ENCODE measurements at places on chromosomes 4 and X. TPM values are rescaled to one million over a fixed set of nuclear protein-coding genes. Genes with fewer than 3 reads are reported as not detected.

Gene TRPC5OS
- not detected for total RNA-seq

Gene FGF5
- 0.05 TPM for total RNA-seq

Gene FRYL
- total RNA-seq, result 120 TPM

Gene DYNLT3
- 40.3 TPM for total RNA-seq

Gene UGDH
- 11.3 TPM for total RNA-seq

Gene FHL1
- 61.3 TPM for total RNA-seq

Gene OTC
- total RNA-seq, result not detected

Gene SLC26A1
- 0.21 TPM for total RNA-seq

Gene CAPN6
- not detected for total RNA-seq

Gene TEC
- 2.3 TPM for total RNA-seq

Gene ITGB1BP2
- 1.6 TPM for total RNA-seq

Gene STPG2
- total RNA-seq, result 0.21 TPM

DNA sequence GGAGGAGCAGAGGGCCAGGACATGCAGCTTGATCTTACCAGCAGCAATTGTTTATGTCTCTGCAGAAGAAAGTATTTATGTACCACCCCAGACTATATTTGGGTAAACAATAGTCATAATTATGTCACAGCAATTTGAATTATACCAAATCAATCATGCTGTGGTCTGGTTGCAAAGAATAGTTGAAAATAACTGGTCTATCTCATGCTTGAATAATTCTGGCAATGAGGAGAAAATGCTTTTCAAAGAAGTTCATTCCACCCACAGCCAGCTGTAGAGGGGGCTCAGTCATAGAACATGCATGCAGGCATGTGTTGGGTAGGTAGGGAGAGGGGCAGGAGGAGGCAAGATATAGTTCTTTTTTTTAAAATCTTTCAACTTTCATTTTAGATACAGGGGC lies 399.2 kb downstream of the IL15 start:
- no peaks in the 10 kb centered on the region for H3K27me3 ChIP-seq
- peaks cover 35% of the 10 kb centered on the region for H3K4me1 ChIP-seq
- H3K27ac ChIP-seq, result no peak overlapping the region
- peak overlapping the region; percentile 9 for H3K4me3 ChIP-seq
- peaks cover 7% of the 10 kb centered on the region for H3K36me3 ChIP-seq

GRCh38 chr4:145938618-145939440 lies at the start of gene ZNF827:
ZNF827 (minus strand) TSS chr4:145938823; CDS start chr4:145938407, 416 bp downstream.
- peak; percentile 42 for DNase-seq
- no peaks in the 10 kb centered on the region for H3K27me3 ChIP-seq
- H3K36me3 ChIP-seq, result peaks cover 7% of the 10 kb centered on the region

DNA sequence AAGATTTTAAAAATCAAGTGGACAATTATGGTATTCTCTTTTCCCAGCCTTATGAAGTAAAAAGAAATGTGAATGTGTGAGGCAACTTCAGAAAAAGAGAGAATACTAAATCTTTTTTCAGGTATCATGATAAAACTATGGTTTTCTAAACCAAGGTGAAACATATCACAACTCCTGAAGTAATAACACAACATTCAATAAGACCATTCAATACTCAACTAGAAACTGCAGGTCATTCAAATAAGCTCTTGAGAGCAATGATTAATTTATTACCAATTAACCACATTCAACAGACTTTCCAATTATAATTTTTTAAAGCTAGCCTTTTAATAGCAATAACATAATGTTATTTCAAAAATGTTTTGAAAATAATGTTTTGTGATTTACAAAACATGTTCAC lies 35.8 kb downstream of the SLC10A7 start:
- H3K27ac ChIP-seq, result no peak overlapping the region
- H3K36me3 ChIP-seq, result peaks cover 4% of the 10 kb centered on the region
- H3K4me1 ChIP-seq, result peaks cover 11% of the 10 kb centered on the region
- no peak overlapping the region for H3K4me3 ChIP-seq

GRCh38 chr4:178344096-178344495 lies 901.9 kb upstream of the AGA start:
- no peaks in the 10 kb centered on the region for H3K27me3 ChIP-seq
- no peaks in the 10 kb centered on the region for H3K4me1 ChIP-seq
- no peaks in the 10 kb centered on the region for H3K36me3 ChIP-seq

DNA sequence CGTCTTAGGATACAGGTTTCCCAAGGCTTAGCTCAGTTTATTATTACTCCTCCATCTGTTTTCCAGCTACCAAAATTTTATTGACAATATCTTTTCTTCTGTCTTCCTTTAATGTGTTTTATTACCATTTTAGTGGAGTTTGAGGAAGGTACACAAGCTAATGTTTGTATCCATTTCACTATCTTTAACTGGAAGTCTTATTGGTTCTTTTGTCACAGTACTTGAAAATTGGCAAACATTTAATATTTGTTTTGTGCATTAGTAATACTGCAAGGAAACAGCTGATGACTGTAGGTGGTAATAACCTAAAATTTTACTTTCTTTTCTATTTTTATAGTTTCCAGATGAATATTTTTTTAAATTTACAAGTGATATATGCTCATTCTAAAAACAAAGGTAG lies 9.3 kb upstream of the ARL9 start:
- H3K4me3 ChIP-seq, result no peak overlapping the region
- H3K36me3 ChIP-seq, result peaks cover 5% of the 10 kb centered on the region
- H3K4me1 ChIP-seq, result peaks cover 4% of the 10 kb centered on the region
- H3K27me3 ChIP-seq, result no peaks in the 10 kb centered on the region
- no peak overlapping the region for H3K27ac ChIP-seq
- DNase-seq, result no peak

DNA sequence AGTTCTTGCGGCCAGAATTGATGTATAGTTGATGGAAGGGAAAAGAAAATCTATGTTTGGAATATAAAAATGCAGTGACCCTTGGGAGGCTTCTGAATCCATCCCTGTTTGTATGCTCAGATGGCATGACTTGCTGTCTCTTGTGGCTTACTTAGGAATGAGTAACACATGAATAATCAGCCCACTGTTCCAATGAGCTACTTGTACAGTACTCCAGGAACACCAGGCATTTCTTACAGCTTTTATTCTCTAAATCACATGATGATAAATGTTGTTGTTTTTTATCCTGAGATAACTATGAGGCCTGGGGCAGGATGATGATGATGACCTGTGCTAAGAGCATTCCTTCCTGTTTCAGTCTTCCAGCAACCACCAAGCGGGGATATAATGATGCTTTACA lies 18.9 kb downstream of the TMPRSS11E start:
- H3K36me3 ChIP-seq, result no peaks in the 10 kb centered on the region
- H3K4me3 ChIP-seq, result no peak overlapping the region
- H3K27ac ChIP-seq, result no peak overlapping the region
- H3K4me1 ChIP-seq, result no peaks in the 10 kb centered on the region
- no peak for DNase-seq

GRCh38 chr4:56535915-56536314 lies 30.3 kb downstream of the ARL9 start:
- peaks cover 27% of the 10 kb centered on the region for H3K27me3 ChIP-seq
- H3K4me3 ChIP-seq, result no peak overlapping the region

- DNase-seq, result no peak
- H3K4me1 ChIP-seq, result peaks cover 24% of the 10 kb centered on the region
- peak overlapping the region; percentile 14 for H3K27ac ChIP-seq
- H3K27me3 ChIP-seq, result no peaks in the 10 kb centered on the region
- H3K36me3 ChIP-seq, result no peaks in the 10 kb centered on the region
Measured at GRCh38 chrX:136196691-136197155, 49.4 kb downstream of the FHL1 start.

GRCh38 chr4:52028970-52029369 lies 8.8 kb upstream of the LRRC66 start:
- no peaks in the 10 kb centered on the region for H3K27me3 ChIP-seq
- no peak overlapping the region for H3K4me3 ChIP-seq
- H3K36me3 ChIP-seq, result peaks cover 4% of the 10 kb centered on the region
- H3K27ac ChIP-seq, result no peak overlapping the region

DNA sequence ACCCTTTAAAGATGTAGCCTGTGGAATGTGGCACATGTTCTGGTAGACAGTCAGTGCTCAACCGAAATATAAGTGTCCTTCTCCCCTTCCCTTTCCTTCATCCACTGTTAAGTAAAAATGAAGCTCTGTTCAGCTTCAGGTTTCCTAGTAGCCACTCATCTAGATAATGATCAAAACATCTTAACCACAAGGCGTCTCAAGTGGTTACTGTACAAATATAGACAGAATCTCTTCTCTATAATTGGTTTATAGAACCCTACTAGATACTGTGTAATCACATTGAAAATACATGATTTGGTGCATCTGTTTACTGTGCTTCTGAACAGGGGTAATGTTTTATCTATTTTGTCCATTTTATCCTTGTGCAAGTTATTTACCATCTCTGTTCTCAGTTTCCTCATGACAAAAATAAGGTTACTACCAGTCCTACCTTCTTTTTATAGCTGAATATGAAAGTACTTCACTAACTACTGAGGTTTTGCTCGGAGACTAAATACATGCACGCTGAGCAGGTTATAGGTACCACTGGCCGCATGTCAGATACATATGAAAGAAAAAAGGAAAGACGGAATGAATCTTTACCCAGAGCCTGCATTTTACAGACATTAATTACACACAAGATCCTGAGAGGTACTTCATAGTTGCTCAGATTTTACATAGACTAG lies 20.3 kb upstream of the SLC25A4 start:
- peaks cover 12% of the 10 kb centered on the region for H3K4me1 ChIP-seq
- H3K27me3 ChIP-seq, result peaks cover 55% of the 10 kb centered on the region
- H3K36me3 ChIP-seq, result no peaks in the 10 kb centered on the region
- DNase-seq, result no peak
- no peak overlapping the region for H3K4me3 ChIP-seq

DNA sequence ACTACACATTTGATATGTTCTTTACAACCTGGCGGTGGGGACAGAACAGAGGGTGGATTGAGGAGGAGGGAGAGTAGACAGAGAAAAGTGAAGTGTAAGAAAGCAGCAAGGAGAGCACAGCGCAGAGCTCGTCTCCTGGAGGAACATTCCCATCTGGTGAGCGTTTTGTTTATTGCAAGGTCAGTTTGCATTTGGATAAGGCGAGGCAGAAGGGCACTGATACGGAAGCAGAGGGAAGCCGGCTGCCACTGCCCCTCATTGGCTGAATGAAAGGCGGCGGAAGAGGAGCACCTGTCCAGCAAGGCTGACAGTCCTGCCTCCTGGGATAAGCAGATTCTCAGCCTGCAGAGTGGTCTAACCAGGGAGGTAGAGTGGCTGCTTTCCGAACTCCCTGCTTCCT lies 83.2 kb downstream of the GPR143 start:
- peaks cover 2% of the 10 kb centered on the region for H3K36me3 ChIP-seq
- H3K27ac ChIP-seq, result no peak overlapping the region

GRCh38 chrX:1659664-1660461 lies 45.0 kb downstream of the ASMT start:
- DNase-seq, result no peak
- H3K27me3 ChIP-seq, result no peaks in the 10 kb centered on the region
- H3K4me1 ChIP-seq, result peaks cover 36% of the 10 kb centered on the region
- no peaks in the 10 kb centered on the region for H3K36me3 ChIP-seq
- peak overlapping the region; percentile 97 for H3K4me3 ChIP-seq

- H3K4me1 ChIP-seq, result peaks cover 9% of the 10 kb centered on the region
- DNase-seq, result no peak
- H3K4me3 ChIP-seq, result no peak overlapping the region
- H3K36me3 ChIP-seq, result peaks cover 3% of the 10 kb centered on the region
- peaks cover 15% of the 10 kb centered on the region for H3K27me3 ChIP-seq
Measured at GRCh38 chr4:36280555-36280954, 861 bp upstream of the DTHD1 start.

GRCh38 chr4:168451331-168451730 lies 29.0 kb downstream of the DDX60L start:
- DNase-seq, result no peak
- H3K27ac ChIP-seq, result no peak overlapping the region
- H3K27me3 ChIP-seq, result no peaks in the 10 kb centered on the region
- no peak overlapping the region for H3K4me3 ChIP-seq
- peaks cover 17% of the 10 kb centered on the region for H3K36me3 ChIP-seq

- H3K4me1 ChIP-seq, result no peaks in the 10 kb centered on the region
- no peak overlapping the region for H3K27ac ChIP-seq
- no peaks in the 10 kb centered on the region for H3K36me3 ChIP-seq
- H3K27me3 ChIP-seq, result no peaks in the 10 kb centered on the region
Measured at GRCh38 chr4:71411981-71412380, 73.2 kb downstream of the SLC4A4 start.

DNA sequence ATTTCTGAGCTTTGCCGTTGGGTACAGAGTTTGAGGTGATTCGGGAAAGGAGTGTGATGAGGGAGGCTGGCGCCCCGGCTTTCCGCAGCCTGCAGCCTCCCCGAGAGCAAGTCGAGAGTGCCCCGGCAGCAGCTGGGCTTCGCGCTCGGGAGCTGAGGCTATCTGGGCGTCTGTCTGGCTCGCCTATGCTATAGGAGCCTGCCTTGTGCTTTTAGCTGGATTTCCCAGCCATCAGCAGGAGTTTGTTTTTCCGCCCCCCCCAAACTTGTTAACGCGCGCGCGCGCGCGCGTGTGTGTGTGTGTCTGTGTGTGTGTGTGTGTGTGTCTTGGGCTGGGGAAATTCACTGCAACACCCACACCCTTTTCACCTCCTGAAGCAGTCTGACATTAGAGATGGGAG lies 765 bp upstream of the DGKK start:
- H3K36me3 ChIP-seq, result peaks cover 3% of the 10 kb centered on the region
- H3K4me3 ChIP-seq, result no peak overlapping the region
- no peak overlapping the region for H3K27ac ChIP-seq
- DNase-seq, result no peak

GRCh38 chrX:40385682-40386081 lies 195.1 kb upstream of the ATP6AP2 start:
- H3K36me3 ChIP-seq, result no peaks in the 10 kb centered on the region
- no peak for DNase-seq
- no peaks in the 10 kb centered on the region for H3K4me1 ChIP-seq
- no peak overlapping the region for H3K4me3 ChIP-seq
- H3K27ac ChIP-seq, result no peak overlapping the region

DNA sequence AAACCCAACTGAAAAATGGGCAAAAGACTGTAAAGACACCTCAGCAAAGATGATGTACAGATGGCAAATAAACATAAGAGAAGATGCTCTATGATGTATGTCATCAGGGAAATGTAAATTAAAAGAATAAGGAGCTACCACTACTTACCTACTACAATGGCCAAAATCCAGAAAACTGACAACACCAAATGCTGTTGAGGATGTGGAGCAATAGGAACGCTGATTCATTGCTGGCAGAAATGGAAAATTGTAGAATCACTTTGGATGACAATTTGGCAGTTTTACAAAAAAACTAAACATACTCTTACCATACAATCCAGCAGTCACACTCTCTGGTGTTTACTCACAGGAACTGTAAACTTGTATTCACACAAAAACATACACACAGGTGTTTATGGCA lies 222.3 kb upstream of the LDB2 start:
- H3K27ac ChIP-seq, result no peak overlapping the region
- no peak overlapping the region for H3K4me3 ChIP-seq
- no peaks in the 10 kb centered on the region for H3K36me3 ChIP-seq
- peaks cover 8% of the 10 kb centered on the region for H3K27me3 ChIP-seq

GRCh38 chrX:140799216-140799615 lies 89.7 kb downstream of the LINC00632 start:
- no peak overlapping the region for H3K4me3 ChIP-seq
- no peak overlapping the region for H3K27ac ChIP-seq
- DNase-seq, result no peak
- no peaks in the 10 kb centered on the region for H3K36me3 ChIP-seq
- H3K4me1 ChIP-seq, result no peaks in the 10 kb centered on the region

GRCh38 chrX:87968118-87968517 lies 450.5 kb downstream of the KLHL4 start:
- no peaks in the 10 kb centered on the region for H3K4me1 ChIP-seq
- no peak for DNase-seq
- no peak overlapping the region for H3K27ac ChIP-seq
- no peak overlapping the region for H3K4me3 ChIP-seq
- no peaks in the 10 kb centered on the region for H3K36me3 ChIP-seq

GRCh38 chr4:176653401-176654220 lies 139.1 kb downstream of the VEGFC start:
- H3K36me3 ChIP-seq, result no peaks in the 10 kb centered on the region
- H3K27me3 ChIP-seq, result no peaks in the 10 kb centered on the region
- no peak overlapping the region for H3K4me3 ChIP-seq
- no peak overlapping the region for H3K27ac ChIP-seq

Measured in T-helper 17 cell (primary cell).